Muscle of back (tissue), 13 donors: ENCODE measurements at places on chromosomes 1 and 21. TPM values are rescaled to one million over a fixed set of nuclear protein-coding genes. Genes with fewer than 3 reads are reported as not detected.

- no peak for DNase-seq
Observed at GRCh38 chr1:202201971-202202370, 8.4 kb downstream of the LGR6 start.

Gene FCGR1A
- polyA plus RNA-seq = 4.2 TPM

GRCh38 chr1:232830661-232831060, 25.4 kb downstream of the MAP10 start:
- no peak for DNase-seq

DNA sequence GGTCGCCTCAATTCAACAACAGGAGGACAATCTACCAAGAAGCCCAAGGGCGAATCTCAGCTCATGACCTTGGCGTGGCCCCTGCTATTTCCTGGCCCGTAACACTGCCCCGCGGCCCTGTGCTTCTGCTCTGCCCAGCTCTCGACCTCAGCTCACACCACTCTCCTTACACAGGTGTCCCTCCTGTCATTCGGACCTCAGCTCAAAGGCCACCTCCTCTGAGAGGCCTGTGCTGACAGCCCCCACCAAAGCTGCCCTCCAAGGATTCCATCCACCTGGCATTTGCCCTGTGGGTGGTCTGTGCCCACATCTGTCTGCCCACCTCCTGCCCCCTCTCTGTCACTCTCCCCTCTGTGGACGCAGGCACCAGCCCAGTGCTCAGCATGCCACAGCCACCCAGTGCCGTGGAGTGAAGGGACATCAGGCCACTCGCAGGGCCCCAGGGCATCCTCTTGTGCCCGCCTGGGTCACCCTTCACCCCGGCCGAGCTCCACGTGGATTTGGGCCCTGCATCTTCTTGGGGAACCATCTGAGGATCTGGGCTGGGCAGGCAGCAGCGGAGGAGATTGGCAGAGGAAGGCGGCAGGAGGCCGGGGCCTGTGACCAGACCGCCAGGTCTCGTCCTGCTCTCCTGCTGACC, 70.3 kb downstream of the DHRS3 start:
- no peak for DNase-seq

GRCh38 chr1:9766759-9767442, 56.9 kb downstream of the CLSTN1 start:
- DNase-seq = no peak

- DNase-seq = no peak
Observed at GRCh38 chr1:110477445-110477957, 26.6 kb downstream of the PROK1 start.

DNA sequence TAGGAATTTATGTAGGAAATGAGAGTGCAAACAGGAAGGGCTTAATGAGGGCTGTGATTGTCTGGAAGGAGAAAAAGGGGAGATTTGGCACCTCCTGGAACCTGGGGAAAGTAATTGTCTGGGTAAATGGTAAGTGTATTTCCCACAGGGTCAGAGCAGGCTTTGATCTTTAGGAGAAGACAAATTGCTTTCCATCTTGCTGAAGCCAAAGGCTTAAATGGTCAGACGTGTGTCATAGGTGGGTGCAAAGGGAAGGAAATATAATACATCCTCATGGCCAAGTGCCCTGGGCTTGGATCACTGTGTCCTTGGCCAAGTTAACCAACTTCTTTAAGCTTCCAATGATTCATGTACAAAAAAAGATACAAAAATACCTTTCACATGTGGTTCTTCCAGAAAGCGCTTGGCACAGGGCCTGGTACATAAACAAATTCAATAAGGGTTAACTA, 1.3 kb upstream of the DUSP23 start:
- DNase-seq = no peak

Gene SMIM1
- 3.9 TPM for polyA plus RNA-seq

DNA sequence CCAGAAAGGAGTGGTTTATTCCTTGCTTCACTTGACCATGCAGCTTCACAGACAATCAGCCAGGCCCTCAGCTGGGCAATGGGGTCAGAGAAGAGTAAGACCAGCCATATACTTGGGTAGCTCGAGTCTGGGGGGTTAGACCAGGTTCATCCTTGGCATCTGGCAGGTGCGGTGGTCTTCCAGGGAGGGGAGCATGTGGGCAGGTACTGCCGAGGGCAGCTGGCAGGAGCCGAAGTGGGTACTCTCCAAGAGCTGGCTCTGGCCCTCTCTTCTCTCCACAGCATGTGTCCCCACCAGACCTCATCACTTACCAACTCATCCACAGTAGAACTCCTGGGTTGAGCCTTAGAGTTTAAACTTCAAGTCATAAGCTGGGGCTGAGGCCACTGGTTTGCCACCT, 156.8 kb downstream of the FOXD2 start:
- no peak for DNase-seq

- no peak for DNase-seq
Observed at GRCh38 chr1:5690898-5691297, 301.3 kb downstream of the NPHP4 start.

GRCh38 chr1:6205849-6206519, at the start of gene RNF207:
TSS of gene RNF207 (plus strand) at chr1:6206119. CDS start at chr1:6206536, 417 bp downstream.
- DNase-seq = peak; percentile 86

Gene ALPL
- polyA plus RNA-seq = 2.9 TPM

Gene SHISA4
- 84.7 TPM for polyA plus RNA-seq

- no peak for DNase-seq
Observed at GRCh38 chr1:177933881-177934280, 36.0 kb downstream of the SEC16B start.

DNA sequence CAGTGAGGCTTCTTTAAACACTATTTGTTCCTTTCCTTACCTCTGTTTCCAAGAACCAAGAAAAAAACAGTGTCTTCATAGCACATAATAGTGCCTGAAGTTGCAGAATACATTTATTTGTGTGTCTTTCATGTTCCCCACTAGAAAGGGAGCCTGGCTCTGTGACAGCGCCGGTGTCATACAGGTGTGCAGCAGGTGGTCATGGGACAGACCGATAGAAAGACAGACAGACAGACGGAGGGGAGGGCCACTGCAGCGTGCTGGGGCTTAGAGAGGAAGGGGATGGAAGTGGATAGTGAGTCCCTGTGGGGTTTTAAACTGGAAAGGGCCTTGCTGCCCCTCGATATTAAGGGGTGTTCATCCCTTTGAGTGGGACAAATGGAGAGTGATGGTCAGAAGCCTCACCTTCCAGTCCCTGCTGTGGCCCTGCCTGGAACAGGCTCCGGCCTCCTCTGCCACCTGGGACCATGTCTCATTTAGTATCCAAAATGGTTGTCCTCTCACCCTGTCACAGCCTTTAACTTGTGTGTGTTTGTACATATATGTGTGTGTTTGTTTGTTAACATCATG, 152.9 kb downstream of the PGBD5 start:
- no peak for DNase-seq

- DNase-seq = no peak
Observed at GRCh38 chr1:202935844-202936243, 8.8 kb upstream of the KLHL12 start.

DNA sequence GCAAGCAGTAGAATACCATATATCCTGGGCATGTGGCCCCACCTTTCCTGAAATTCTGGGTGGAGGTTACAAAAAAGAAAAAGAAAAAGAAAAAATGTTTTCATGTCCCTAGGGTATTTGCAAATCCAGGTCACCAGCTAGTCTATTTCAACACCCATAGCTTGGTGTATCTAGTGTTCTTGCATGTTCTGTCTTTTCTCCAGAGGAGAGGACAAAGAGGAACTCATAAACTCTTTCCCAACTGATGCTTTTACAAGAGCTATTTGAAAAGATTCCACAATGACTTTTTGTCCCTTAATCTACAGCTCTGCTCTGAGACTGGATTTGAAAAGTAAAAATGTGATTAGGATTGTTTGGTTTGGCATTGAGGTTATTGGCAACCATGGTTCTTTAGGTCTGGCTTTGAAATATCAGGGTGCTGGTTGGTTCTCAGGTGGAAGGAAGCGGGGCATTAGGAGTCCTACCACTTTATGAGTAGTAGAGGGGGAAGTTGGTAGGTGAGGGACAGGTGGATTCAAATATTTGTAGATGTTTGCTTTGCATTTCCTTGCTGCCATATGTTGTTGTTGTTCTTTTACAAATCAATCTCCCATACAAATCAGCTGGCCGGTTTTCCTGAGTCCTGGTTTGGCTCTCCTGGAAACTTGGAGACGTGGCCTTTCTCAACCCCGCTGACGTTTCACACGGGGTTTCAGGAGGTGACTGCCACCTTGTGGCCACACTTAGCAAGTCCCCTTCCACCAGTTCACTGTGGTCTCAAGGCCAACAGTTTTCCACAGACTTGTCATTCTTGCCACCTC, 126.7 kb upstream of the KIAA0040 start:
- peak; percentile 83 for DNase-seq

GRCh38 chr21:44405948-44406872, 49.1 kb upstream of the LRRC3 start:
- no peak for DNase-seq

DNA sequence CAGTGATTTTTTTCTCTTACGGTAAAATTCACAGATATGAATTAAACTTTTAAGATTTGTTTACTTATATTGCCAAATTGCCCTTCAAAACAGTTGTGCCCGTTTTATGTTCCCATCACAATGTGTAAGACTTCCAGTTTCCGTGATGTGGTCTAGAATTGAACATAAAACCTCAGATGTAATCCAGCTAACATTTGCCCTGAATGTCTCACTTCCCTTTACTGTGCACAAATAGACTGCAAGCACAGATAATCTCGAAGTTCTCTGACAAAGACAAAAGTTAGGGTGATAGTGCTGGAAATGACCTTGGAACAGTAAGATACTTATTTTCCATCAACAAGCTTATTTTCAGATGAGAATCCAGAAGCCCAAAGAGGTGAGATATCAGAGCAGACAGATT, 177.5 kb downstream of the ZZZ3 start:
- DNase-seq = no peak

DNA sequence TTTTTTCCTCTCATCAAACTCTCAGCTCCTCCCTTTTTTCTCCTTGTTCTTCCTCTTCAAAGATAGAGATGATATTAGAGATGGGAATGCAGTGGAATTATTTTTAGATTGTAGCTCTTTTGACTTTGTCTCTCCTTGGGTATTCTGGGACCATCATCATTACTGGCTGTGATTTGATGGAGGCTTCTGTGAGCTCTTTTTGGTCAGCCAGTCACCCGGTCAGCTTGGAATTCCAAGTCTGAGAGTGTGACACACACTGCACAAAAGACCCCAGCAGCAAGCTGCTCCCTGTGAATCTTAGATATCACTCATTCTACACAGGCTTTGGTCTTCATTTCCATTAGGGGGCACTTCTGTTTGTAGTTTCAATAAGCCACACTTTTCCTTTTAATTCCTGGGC, 51.6 kb upstream of the NEK7 start:
- no peak for DNase-seq

DNA sequence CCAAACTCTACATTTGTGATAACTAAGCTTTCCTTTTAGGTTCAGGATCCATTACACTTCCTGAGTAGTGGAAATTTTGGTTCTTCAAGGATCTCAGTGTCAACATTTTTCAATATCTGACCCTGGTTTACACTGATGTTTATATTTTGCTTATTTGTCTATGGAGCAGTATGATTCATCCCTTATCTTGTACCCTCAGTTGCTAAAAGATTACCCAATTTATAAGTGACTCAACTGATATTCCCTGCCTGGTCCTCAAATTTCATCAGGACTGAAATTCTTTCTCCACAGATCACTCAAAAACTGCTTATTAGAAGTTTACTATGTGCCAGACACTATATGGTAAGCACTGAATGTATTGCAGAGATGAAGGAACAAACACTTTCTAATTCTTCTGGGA, 139.1 kb upstream of the CHRM3 start:
- DNase-seq = no peak

DNA sequence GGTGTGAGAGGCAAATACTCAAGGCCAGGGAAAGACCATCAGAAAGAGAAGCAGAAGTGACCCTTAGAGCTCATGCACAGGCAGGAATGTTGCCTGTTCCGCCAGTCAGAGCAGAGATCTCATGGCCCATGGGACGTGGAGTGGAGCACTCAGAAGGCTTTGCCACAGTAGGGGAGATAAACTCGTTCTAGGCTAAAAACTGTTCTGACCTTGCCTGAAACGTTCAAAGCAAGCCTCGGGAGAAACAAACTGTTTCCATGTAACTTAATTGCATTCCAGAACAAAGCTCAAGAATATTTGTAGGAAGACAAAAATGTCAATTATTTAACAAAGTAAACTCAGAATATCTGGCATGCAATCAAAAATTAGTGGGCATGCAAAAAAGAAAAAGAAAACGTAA, 20.7 kb upstream of the SLC19A1 start:
- no peak for DNase-seq

Gene RYR2
- polyA plus RNA-seq = 3.2 TPM

Gene GJA4
- polyA plus RNA-seq = 32.8 TPM

GRCh38 chr1:6517435-6517851, 26.0 kb upstream of the PLEKHG5 start:
- DNase-seq = no peak

- DNase-seq = no peak
Observed at GRCh38 chr1:6257541-6258069, 3.3 kb downstream of the GPR153 start.

- peak; percentile 25 for DNase-seq
Observed at GRCh38 chr1:41241354-41241748, 755 bp downstream of the SCMH1 start.
